ENCODE measurements at places on chromosomes 16 and 17.

DNA sequence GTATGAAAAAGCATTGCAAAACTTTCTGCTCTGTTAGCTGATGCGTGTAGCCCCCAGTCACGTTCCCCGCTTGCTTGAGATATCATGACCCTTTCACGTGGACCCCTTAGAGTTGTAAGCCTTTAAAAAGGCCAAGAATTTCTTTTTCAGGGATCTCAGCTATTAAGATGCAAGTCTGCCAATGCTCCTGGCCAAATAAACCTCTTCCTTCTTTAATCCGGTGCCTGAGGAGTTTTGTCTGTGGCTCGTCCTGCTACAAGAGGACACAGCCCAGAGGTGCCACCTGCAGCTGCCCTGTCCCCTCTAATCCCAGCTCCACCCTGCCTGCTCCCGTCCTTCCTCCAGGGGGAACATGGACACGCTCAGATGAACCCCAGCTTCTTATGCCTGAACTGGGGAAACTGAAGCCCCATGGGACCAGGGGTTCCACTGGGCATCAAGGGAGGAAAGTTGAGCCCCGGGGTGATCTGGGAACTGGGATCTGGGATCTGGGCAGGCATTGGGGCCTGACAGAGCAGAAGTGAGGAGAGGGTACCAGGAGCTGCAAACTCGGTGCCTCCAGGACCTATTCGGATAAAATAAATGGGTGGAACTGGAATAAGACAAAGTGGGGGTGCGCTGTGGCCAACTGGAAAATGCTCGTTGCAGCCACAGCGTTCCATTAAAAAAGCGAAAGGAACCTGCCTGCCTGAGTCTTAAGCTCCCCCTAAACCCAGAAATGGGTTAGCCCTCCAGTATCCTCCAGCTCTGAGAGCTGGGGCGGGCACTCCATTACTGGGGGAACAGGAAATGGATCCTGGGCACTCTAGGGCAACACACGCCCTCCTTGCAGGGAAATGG is 19.7 kb downstream of the QPRT start:
- no peak for DNase-seq

DNA sequence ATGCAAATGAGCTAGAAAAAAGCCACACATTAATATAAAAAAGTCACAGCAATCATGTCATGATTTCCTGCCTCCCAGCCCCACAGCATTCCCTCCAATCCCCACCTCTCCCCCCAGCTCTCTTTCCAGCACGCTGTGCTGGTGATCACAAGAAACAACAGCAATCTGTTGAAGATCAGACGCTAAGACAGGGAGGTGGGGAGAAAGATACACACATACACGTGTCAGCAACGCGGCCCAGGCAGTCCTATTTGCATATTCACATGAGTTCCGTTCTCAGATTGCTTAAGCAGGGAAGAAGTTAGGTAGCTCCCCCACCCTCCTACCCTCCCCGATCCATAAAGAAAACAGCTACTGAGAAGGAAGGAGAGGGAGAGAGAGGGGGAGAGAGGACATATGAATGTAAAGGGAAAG is 405.5 kb upstream of the PSMD7 start:
- DNase-seq, result no peak

DNA sequence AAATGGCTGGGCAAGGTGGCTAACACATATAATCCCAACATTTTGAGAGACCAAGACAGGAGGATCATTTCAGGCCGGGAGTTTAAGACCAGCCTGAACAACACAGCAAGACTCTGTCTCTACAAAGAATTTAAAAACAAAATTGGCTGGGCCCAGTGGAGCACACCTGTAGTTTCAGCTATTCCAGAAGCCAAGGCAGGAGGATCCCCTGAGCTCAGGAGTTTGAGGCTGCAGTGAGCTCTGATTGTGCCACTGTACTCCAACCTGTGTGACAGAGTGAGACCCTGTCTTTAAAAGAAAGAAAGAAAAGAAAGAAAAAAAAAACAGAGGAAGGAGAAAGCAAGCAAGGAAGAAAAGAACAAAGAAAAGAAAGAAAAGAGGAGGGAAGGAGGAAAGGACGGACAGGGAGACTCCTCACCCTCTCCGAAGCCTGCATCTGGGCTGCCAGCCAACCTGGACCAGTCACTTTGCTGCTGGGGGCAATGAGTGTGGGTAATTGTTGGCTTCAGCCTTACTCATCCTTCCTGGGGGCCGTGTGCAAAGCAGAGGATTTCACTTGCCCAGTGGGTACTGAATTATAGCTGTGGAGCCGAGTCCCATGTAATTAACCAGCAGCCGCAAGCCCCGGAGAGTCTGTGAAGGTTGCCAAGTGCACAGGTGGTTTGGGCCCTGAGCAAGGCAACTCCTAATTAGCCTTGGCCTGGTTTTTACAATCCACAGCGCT is 6.7 kb upstream of the MT4 start:
- DNase-seq, result no peak

- DNase-seq, result no peak
Measured at GRCh38 chr16:7334801-7335560, 2.3 kb downstream of the RBFOX1 start.

DNA sequence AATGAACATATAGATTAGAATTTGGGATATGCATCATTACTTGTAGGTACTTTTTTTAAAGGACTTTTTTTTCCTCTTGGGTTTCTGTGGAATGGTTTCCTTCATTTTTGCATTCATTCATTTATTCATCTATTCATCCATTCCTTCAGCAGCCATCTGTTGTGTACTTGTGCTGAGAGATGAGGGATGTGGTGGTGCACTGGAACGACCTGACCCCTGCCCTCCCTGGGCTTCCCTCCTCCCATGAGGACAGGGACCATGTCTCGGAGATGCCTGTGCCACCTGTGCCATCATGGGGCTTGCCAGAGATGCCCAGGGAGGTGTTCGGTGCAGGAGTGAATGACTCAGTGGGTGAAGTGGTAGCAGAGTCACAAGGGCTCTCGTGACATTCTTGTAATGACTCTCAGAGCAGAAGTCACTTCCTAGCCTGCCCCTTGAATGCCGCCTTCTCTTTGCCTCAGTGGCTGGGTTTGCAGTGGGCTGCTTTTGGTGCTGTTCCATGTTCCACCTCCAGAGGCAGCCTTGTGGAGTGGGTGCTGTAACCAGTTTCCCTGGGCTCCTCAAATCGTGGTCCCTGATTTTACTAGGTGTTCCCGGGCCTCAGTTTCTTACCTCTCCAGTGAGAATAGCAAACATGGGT is 43.9 kb downstream of the CLEC16A start:
- peak; percentile 13 for DNase-seq

DNA sequence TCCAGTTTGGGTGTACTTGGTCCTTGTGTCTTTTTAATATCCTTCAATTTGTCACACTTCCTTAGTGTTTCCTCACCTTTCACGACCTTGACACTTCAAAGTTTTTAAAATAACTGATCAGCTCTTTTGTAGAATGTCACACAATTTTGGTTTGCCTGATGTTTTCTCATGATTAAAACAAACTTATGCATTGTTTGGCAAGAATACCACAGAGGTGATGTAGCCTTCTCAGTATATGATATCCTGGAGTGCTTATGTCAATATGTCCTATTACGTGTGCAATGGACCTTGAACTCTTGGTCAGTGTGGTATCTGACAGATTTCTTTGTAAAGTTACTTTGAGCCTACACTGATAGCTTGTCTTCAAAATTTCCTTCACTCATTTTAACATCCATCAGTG is 297.4 kb downstream of the CNTNAP4 start:
- DNase-seq, result no peak

DNA sequence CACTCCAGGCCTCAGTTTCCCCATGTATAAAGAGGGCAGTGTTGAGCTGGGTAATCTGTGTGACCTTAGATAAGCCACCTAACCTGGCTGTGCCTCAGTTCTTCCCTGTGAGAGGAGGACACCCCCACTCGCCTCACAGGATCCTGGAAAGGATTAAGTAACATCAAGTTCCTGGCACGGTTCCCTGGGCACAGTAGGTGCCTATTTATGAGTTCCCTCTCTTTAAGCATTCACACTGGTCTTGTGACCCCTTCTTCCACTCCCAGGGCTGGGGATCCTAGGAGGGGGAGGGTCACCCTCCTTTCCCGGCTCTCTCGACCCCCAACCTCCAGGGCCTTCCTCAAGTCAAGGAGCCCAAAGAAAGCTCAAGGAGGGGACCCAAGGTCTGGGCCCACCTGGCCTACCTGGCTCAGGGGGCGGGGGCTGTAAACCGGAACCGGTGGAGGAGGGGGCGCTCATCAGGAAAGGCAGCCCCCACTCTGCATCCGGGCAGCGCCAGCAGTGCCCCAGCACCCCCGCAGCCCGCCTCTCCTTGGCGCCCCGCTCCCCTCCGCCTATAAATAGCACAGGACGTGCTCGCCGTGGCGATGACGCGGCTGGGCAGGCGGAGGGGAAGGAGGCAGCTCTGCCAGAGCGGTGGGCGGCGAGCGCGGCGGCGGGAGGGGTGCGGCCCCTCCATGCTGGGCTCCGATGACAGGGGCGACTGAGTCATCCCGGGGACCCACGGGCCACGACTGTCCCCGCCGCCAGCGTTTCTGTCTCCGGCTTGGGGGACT is 9.4 kb downstream of the RPL19 start:
- DNase-seq, result peak; percentile 74

All from activated CD8-positive, alpha-beta memory T cell treated with anti-CD3 and anti-CD28 coated beads for 4 hours (primary cell).